HepG2 (cell line): ENCODE measurements at places on chromosomes 2 and 18. TPM values are rescaled to one million over a fixed set of nuclear protein-coding genes. Genes with fewer than 3 reads are reported as not detected.

Gene BUB1
- polyA plus RNA-seq, result 15.2 and 27.8 TPM in 2 replicates

Gene SGO2
- 1.9 and 5.1 TPM in 2 replicates for polyA plus RNA-seq

Gene AMER3
- not detected in 2 replicates for polyA plus RNA-seq

Gene HOXD12
- not detected in 2 replicates for polyA plus RNA-seq

DNA sequence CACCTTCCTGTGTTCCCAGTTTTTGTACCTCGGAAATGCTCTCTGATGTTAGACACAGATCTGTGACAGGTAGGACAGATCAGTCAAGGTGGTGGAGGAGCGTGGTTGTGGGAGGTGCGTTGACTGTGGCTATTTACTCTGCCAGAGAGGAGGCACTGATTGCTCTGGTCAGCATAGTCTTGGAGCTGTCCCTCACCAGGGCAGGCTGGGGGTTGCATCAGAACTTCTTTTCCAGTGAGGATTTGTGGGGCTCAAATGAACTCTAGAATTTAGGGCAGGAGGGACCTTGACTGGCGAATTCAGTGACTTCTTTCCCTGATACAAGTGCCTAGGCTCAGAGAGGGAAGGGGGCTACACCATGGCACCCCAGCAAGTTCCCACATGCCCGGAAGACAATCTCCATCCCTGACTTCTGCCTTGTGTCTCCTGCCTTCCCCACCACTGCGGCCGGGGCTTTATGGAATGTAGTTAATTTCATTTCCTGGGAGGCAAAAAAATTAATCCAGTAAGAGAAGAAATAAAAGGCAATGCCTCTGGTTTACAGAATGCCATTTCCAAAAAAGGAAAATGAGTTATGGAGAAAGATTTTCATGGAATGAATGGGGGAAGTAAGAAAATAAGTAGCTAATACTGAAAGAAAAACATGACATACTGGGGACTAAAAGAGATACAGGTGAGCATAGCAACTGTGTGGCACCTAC, 26.1 kb downstream of the NIFK start:
- DNase-seq, result no peak

Gene CHPF
- polyA plus RNA-seq, result 111 and 171 TPM in 2 replicates

DNA sequence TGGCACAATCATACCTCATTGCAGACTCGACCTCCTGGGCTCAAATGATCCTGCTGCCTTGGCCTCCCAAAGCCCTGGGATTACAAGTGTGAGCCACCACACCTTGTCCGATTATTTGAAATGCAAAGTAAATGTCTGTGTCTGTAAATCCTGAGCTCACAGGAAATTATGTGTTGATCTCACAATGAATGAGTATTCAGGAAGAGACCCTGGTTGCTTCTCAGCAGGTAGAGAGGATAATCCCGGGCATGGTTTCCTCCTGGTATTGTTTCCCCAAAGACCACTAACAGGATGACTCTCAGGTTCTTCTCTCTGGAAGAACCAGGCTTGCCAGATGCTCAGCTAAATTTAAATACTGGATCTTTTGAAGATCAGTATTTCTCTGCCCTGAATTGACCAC, 147.6 kb downstream of the LDLRAD4 start:
- no peak for DNase-seq

Gene TTR
- polyA plus RNA-seq, result 496 and 510 TPM in 2 replicates

GRCh38 chr2:76749858-76750257, 772.3 kb downstream of the LRRTM4 start:
- no peak for DNase-seq

Gene CMPK2
- polyA plus RNA-seq, result 0.04 and 0.16 TPM in 2 replicates

DNA sequence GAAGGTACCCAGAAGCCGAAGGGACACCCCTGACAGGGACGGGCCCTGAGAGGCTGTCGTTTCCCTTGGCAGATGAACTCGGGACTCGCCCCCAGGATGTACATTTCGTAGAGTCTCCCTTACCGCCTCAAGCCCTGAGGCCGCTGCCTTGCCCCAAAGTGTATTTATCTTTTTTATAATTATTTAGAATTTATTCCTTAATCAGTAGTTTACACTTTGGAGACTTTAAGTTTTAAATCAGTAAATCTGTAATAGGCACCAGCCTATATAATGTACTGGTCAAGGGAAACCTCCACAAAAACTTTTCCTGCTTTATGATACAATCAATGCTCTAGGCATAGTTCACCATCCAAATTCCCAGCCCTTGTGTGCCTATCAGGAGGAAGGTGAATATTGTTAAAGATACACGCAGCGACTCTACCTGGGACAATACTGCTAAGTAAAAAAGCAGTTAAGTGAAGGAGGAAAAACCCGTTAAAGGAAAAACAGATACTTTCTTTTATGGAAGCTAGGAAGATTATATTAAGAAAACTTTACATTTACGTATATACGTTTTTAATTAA, 848 bp downstream of the VRK2 start:
- DNase-seq, result no peak

DNA sequence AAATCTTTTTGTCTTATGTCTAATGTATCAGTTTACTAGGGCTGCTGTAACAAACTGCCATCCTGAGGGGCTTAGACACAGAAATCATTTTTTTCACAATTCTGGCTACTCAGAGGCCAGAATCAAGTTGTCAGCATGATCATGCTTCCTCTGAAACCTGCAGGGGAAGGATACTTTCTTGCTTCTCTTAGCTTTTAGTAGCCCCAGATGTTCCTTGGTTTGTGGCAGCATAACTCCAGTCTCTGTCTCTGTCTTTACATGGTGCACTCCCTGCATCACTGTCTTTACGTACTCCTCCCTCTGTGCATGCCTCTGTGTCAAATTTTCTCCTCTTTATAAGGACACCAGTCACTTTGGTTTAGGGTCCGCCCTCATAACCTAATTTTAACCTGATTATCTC, 2.0 kb upstream of the SCN3A start:
- no peak for DNase-seq

GRCh38 chr2:70643715-70644114, 90.1 kb upstream of the TGFA start:
- peak; percentile 27 for DNase-seq

DNA sequence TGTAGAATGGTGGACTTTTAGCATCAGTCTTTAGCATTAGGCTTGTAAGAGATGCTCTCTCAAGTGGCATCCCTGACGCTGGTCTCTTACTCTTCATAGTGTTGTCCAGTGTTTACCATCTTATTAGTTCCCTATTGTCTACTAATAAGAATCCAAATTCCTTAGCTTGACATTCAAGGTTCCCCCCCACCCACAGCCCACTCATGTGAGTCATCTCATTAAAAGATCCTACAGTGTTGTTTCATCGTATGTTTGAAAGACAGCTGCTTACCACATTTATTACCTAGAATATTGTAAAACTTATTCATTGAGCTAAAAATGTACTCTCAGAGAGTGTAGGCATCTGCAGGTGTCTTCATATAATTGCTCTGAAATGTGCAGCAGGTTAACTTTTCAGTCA, 28.5 kb downstream of the EIF5B start:
- DNase-seq, result no peak

Gene CPS1
- polyA plus RNA-seq, result 17.6 and 24.4 TPM in 2 replicates

GRCh38 chr2:105369777-105370690, 28.8 kb downstream of the FHL2 start:
- peak; percentile 68 for DNase-seq

GRCh38 chr2:73076701-73077423, 5.3 kb upstream of the SFXN5 start:
- no peak for DNase-seq
